ENCODE measurements at places on chromosomes 1 and 21.
A peak's percentile ranks its signal among the peaks of the same experiment; 100 is the strongest.

DNA sequence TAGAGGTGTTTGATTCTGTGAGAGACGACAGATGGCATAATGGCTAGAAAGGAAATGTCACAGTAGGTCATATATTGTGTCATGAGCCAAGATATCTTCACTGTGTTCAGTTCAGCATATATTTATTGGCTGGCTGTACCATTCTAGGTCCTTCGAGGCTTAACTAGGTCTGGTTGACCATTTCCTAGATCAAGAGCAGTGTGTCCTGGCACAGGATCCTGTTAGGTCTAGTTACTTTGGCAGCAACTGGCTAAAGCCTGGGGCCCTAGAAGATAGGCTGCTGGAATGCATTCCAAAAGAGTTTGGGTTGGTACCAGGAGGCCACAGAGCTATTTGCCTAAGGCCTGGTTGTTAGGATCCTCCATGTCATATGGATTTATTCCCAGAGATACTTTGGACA is 20.9 kb downstream of the ZBTB40 start:
- no peak for DNase-seq

- DNase-seq: peak; percentile 54
These were observed 28.4 kb upstream of the TMEM52 start for GRCh38 chr1:1947493-1947892.

GRCh38 chr1:245153552-245154428 is 995 bp upstream of the KIF26B start:
- DNase-seq: peak; percentile 48

GRCh38 chr21:43611598-43612369 is 47.5 kb downstream of the HSF2BP start:
- DNase-seq: no peak

DNA sequence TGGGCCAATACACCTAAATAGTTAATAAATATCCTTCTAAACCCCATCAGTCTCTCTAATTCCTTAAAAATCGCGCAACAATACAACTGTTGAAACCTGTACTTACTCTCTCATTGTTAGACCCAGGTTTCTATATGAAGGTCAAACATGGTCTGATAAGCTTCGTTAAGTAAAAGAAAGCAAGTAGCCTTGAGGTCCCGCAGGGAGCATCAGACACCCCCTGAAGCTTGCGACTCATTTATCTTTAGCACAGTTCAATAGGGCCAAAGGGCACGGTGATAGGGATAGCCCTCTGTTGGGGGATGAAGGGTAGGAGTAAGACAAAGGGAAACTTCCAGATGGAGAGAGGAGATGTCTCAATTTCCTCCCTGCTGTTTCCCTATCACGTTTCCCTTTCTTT is 27.3 kb upstream of the THEM4 start:
- DNase-seq: no peak

- no peak for DNase-seq
These were observed 20.6 kb downstream of the IPO9 start for GRCh38 chr1:201849372-201850052.

DNA sequence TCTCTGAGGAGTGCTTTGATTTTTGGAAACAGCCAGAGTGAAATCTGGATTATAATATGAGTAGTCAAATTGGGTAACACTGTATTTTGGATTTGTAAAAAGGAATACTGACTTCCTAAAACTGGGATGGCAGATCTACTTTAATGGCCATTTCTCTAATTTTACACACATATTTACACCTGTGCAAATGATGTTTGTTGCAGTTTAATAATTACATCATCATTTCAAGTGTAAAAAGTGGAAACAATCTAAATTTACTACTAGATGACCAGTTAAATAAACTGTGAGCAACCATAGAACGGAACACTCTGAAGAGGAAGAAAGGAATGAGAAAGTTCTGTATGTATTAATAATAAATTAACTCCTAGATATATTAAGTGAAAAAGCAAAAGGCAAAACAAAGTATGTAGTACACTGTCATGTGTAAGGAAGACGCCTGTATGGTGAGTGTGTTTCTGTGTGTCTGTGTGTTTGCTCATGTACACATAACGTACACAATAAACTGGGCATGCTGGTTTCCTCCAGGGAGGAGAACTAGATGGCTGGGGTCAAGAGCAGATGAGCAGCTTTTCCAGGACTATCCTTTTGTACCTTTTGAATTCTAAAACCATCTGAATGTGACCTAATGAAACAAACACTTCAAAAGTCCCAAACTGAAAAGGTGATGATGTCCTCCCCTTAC is 2.9 kb upstream of the RHEX start:
- no peak for DNase-seq

DNA sequence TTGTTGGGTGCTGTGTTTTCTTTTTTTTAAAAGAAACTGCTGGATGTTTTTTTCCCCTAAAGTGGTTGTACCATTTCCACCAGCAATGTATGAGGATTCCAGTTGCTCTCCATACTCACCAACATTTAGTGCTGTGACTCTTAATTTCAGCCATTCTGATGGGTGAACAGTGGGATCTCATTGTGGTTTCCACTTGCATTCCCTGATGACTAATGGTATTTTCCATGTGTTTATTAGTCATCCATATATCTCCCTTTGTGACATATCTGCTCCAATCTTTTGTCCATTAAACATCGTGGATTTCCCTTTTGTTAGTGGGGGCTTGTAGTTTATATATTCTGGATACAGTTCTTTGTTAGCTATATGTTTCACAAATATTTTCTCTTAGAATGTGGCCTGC is 206.0 kb downstream of the CAMTA1 start:
- no peak for DNase-seq

DNA sequence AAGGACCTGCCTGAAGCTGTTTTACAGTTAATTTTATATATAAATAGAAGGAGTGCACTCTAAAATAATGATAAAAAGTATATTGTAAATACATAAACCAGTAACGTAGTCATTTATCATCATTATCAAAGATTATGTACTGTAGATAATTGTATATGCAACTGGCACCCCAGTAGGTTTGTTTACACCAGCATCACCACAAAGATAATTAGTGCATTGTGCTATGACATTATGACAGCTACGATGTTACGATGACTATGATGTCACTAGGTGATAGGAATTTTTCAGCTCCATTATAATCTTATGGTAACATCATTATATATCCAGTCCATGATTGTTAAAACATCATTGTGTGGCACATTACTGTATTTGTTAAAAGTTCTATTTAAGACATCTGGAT is 185.2 kb downstream of the LBR start:
- DNase-seq: no peak

All from NCI-H2171 (cell line).